Kidney (tissue), 22 donors: ENCODE measurements at places on chromosomes 4 and X. TPM values are rescaled to one million over a fixed set of nuclear protein-coding genes. Genes with fewer than 3 reads are reported as not detected.

Gene ZFP42
- not detected for total RNA-seq

Gene NUP62CL
- total RNA-seq = 9.2 TPM

DNA sequence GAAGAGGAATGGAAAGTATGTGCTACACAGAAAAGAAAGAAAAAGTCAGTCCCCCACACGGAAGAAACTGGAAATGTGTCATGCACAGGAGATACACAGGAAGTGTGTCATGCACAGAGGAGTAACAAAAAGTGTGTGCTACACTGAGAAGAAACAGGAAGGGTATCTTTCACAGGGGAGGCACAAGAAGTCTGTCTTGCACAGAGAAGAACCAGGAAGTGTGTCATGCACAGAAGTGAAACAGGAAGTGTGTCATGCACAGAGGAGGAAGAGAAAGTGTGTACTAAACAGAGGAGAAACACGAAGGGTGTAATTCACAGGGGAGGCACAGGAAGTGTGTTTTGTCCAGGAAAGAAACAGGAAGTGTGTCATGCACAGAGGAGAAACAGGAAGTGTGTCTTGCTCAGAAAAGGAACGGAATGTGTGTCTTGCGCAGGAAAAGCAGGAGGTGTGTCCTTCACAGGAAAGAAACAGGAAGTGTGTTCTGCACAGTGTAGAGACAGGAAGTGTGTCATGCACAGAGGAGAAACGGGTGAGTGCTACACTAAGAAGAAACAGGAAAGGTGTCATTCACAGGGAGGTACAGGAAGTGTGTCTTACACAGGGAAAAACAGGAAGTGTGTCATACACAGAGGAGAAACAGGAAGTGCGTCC lies 527.2 kb upstream of the PRKX start:
- no peak overlapping the region for H3K27ac ChIP-seq
- no peak for DNase-seq
- no peaks in the 10 kb centered on the region for H3K36me3 ChIP-seq
- no peaks in the 10 kb centered on the region for H3K4me1 ChIP-seq
- no peaks in the 10 kb centered on the region for H3K27me3 ChIP-seq

Gene CLDN22
- not detected for total RNA-seq

Gene PDHA1
- 206 TPM for total RNA-seq

Gene TMEM128
- total RNA-seq = 30.0 TPM

GRCh38 chrX:70176938-70177533 lies at the start of gene DGAT2L6:
DGAT2L6 (plus strand) TSS chrX:70177483; CDS start chrX:70177583, 100 bp downstream.
- no peaks in the 10 kb centered on the region for H3K4me1 ChIP-seq
- H3K4me3 ChIP-seq = no peak within 1 kb of the TSS
- DNase-seq = no peak
- no peak within 1 kb of the TSS for H3K27ac ChIP-seq
- H3K27me3 ChIP-seq = no peaks in the 10 kb centered on the region

- peak; percentile 81 for DNase-seq
- no peaks in the 10 kb centered on the region for H3K4me1 ChIP-seq
- no peak overlapping the region for H3K27ac ChIP-seq
- H3K27me3 ChIP-seq = no peaks in the 10 kb centered on the region
- H3K4me3 ChIP-seq = no peak overlapping the region
Observed at GRCh38 chrX:109890910-109891502, 111.9 kb upstream of the TMEM164 start.

Gene S100P
- total RNA-seq = not detected

DNA sequence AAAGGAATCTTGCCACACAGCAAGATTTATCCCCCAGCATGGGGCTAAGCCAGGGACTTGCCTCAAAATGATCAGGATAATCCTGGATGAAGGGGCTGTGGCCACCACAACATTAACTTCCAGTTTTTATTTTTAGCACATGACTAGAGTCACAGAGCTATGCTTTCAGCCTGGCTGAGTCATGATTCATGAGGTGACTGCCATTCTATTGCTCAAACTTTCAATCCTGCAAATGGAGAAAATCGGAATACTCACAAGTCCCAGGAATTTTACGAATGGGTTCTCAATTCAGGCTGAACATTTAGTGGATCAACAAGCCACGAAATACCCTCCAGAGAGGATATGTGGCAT lies 70.7 kb upstream of the HPGD start:
- no peaks in the 10 kb centered on the region for H3K36me3 ChIP-seq
- no peak for DNase-seq
- no peaks in the 10 kb centered on the region for H3K4me1 ChIP-seq
- no peaks in the 10 kb centered on the region for H3K27me3 ChIP-seq
- no peak overlapping the region for H3K4me3 ChIP-seq

- H3K36me3 ChIP-seq = no peaks in the 10 kb centered on the region
- H3K27me3 ChIP-seq = no peaks in the 10 kb centered on the region
- DNase-seq = no peak
- H3K27ac ChIP-seq = peak overlapping the region; percentile 52
- peak overlapping the region; percentile 88 for H3K4me3 ChIP-seq
Observed at GRCh38 chr4:159105761-159106243, 2.9 kb downstream of the RAPGEF2 start.

GRCh38 chr4:76090241-76090691 lies 15.8 kb downstream of the ART3 start:
- no peaks in the 10 kb centered on the region for H3K36me3 ChIP-seq
- H3K4me3 ChIP-seq = no peak overlapping the region
- no peak for DNase-seq

DNA sequence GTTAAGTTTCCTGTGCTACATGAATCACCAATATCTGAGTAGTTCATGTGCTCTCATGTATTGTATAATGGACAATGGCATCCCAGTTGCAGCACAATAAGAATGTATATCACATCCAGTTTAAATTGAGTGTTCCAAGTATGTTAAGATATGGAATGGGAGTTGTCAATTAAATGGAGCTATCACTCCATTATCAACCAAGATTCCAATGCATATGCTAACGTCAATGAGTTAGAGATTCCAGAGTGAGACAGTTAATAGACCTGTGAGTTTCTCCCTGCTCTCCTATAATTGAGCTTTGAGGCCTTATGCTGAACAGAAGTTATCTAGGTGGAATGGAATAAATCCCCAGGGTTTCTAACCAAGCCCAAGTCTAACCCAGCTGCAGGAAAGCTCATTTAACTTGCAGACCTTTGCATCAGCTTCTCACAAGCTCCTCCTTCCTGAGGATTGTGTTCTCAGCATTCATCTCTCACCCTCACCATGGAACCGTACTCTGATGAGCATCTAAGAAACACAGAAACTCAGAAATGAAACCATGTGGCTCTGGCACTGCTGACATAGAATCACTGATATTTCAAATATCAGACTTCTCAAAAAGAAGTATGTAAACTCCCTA lies 84.8 kb downstream of the TIGD2 start:
- no peak overlapping the region for H3K4me3 ChIP-seq
- no peaks in the 10 kb centered on the region for H3K36me3 ChIP-seq
- DNase-seq = no peak
- no peak overlapping the region for H3K27ac ChIP-seq
